ENCODE measurements at places on chromosomes 12 and 14. TPM values are rescaled to one million over a fixed set of nuclear protein-coding genes. Genes with fewer than 3 reads are reported as not detected.
A peak's percentile ranks its signal among the peaks of the same experiment; 100 is the strongest.

PROX2 gene
- not detected for total RNA-seq

SALL2 gene
- total RNA-seq = 11.9 TPM

ABHD4 gene
- total RNA-seq = 5.6 TPM

KRT85 gene
- not detected for total RNA-seq

- no peaks in the 10 kb centered on the region for H3K27me3 ChIP-seq
- no peak overlapping the region for H3K4me3 ChIP-seq
- no peaks in the 10 kb centered on the region for H3K36me3 ChIP-seq
These were observed 178.9 kb upstream of the FKBP4 start for GRCh38 chr12:2615665-2616402.

GRCh38 chr14:57749267-57749666 is 116.6 kb downstream of the SLC35F4 start:
- H3K36me3 ChIP-seq = no peaks in the 10 kb centered on the region
- H3K4me3 ChIP-seq = no peak overlapping the region
- H3K4me1 ChIP-seq = no peaks in the 10 kb centered on the region
- no peak overlapping the region for H3K27ac ChIP-seq

DNA sequence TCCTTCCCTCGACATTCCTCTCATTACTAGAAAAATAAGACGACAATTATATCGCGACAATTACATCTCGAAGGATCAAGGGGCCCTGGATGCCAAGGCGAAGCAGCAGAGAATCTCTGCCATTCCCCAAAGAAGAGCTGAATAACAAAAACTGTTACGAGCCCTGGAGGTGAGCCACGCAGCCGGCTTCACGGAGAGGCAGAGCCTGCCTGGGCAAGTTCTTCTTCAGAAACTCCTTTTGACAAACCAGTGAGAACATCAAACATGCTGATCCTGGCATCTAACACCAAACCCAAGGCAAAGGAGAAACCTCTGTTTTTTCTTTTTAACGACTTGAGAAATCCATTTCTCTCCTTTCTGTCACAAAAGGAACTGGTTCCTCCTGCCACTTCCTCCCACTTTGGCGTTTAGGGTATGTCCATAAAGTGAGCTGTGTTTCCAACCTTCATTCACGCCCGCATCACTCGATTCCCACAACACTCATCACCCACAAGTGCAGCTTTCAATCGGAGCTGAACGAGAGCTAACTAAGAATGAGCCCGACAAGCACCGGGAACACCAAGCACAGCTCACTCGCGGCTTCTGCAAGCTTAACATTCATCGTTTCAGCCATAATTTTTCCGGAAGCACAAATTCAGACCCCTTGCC is 21.5 kb downstream of the CCDC88C start:
- H3K36me3 ChIP-seq = no peaks in the 10 kb centered on the region
- no peak overlapping the region for H3K27ac ChIP-seq
- no peaks in the 10 kb centered on the region for H3K4me1 ChIP-seq

GRCh38 chr12:3668479-3669165 is 84.3 kb downstream of the CRACR2A start:
- no peak for DNase-seq
- H3K36me3 ChIP-seq = no peaks in the 10 kb centered on the region
- H3K27me3 ChIP-seq = no peaks in the 10 kb centered on the region
- no peak overlapping the region for H3K27ac ChIP-seq
- H3K4me1 ChIP-seq = peaks cover 6% of the 10 kb centered on the region

GRCh38 chr12:66934302-66935062 is 255.6 kb upstream of the GRIP1 start:
- H3K27me3 ChIP-seq = no peaks in the 10 kb centered on the region
- H3K4me1 ChIP-seq = no peaks in the 10 kb centered on the region
- H3K36me3 ChIP-seq = no peaks in the 10 kb centered on the region
- H3K27ac ChIP-seq = no peak overlapping the region
- no peak for DNase-seq
- no peak overlapping the region for H3K4me3 ChIP-seq

GRCh38 chr14:24692382-24693352 is 58.7 kb upstream of the GZMB start:
- H3K4me3 ChIP-seq = no peak overlapping the region
- DNase-seq = no peak
- no peaks in the 10 kb centered on the region for H3K27me3 ChIP-seq
- no peak overlapping the region for H3K27ac ChIP-seq

GRCh38 chr14:92314182-92314581 is 8.8 kb upstream of the SLC24A4 start:
- no peaks in the 10 kb centered on the region for H3K36me3 ChIP-seq
- no peaks in the 10 kb centered on the region for H3K4me1 ChIP-seq
- H3K27ac ChIP-seq = no peak overlapping the region
- DNase-seq = no peak

- no peak overlapping the region for H3K27ac ChIP-seq
- H3K4me3 ChIP-seq = no peak overlapping the region
- DNase-seq = no peak
- H3K27me3 ChIP-seq = no peaks in the 10 kb centered on the region
- no peaks in the 10 kb centered on the region for H3K36me3 ChIP-seq
These were observed 32.9 kb downstream of the ASCL1 start for GRCh38 chr12:102990419-102990818.

GRCh38 chr12:132143336-132144071 is 615 bp downstream of the DDX51 start:
- peaks cover 25% of the 10 kb centered on the region for H3K4me1 ChIP-seq
- H3K27ac ChIP-seq = no peak overlapping the region
- no peaks in the 10 kb centered on the region for H3K36me3 ChIP-seq
- no peak for DNase-seq

GRCh38 chr14:34507459-34507858 is 32.0 kb downstream of the EAPP start:
- DNase-seq = no peak
- no peak overlapping the region for H3K4me3 ChIP-seq

DNA sequence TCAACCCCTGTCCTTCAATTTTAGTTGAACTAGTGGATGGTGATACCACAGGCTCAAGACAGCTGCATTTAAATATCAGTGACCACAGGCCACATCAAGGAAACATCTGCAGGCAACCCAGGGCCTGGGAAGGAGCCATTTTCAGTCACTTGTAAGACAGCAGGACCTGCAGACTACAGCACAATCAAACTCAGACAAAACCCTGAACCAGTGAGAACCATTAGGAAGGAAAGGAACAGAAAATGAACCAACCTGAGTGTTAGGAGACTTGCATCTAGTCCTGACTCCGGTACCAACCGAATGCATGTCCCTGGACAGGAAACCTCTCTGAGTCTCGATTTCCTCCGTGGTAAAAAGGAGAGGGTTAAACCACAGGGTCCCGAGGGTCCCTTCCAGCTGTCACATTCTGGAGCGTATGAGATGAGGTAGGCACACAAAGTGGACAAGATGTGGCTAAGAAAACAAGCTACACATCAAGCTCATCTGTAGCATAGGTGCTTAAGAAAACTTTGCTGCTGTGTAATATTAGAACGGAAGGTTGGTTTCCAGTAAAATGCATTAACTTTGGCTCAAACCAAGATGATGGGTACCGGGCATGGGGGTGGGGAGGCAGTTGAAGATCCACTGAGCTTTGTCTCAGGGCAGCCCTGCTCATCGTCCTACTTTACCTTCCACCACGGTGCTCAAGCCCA is 1.6 kb upstream of the CDKN1B start:
- H3K36me3 ChIP-seq = no peaks in the 10 kb centered on the region
- peak overlapping the region; percentile 70 for H3K4me3 ChIP-seq
- no peaks in the 10 kb centered on the region for H3K27me3 ChIP-seq
- DNase-seq = no peak
- H3K27ac ChIP-seq = peak overlapping the region; percentile 100

DNA sequence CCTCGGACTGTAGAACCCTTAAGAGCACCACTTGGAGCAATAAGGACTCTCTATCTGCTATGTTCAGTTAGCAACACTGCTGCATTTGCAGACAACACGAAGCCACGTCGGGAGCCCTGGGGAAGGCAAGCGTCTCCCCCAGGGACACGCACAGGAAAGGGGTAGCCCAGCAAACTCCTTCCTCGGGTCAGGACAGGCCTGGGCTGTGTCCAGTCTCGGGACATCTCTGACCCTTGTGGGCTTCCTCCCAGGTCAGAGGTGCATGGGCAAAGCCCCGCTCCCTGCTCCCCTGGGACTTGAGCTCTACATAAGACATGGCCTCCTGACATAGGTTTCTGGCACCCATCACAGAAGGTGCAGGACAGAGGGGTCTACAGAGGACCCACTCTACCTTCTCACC is 119.5 kb downstream of the PIWIL1 start:
- no peak for DNase-seq
- no peak overlapping the region for H3K4me3 ChIP-seq
- no peaks in the 10 kb centered on the region for H3K36me3 ChIP-seq
- no peaks in the 10 kb centered on the region for H3K4me1 ChIP-seq
- no peak overlapping the region for H3K27ac ChIP-seq

Measured in ovary (tissue), 10 donors.